ENCODE measurements at places on chromosomes 2 and 18. TPM values are rescaled to one million over a fixed set of nuclear protein-coding genes. Genes with fewer than 3 reads are reported as not detected.

DNA sequence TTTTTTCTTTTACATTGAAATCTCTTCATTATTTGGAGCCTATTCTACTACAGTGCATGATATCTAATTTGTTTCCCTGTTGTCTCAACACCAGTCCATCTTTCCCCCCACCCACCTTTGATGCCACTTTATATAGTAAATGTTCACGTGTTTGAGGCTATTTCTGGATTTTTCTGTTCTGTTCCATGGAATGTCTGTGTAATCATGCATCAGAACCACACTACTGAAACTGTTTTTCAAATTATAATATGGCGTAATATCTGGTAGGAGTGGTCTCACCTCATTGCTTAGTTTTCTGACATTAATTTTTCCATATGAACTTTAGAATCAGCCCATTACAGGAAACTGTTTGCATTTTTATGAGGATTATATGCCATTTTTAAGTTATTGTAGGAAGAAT lies 19.1 kb upstream of the NARS1 start:
- no peak for DNase-seq

DNA sequence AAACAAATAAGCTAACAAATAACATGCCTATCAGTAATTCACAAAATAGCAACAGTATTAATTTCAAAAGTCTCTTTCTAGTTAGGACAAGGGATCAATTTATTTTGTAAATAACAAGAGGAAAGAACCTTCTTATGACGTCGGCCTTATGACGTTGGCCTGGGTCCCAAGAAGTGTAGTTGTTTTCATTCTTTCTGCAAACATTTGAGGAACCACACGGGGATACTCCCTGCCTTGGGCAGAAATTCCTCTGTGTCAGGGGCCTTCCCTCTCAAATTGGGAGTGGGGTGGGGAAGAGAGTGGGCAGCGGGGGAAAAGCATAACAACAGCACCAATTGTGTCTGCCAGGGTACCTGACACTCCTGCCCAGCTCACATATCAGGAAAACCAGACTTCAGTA lies 1.3 kb downstream of the CCDC68 start:
- peak; percentile 13 for DNase-seq

BCL11A gene
- polyA plus RNA-seq, result not detected

HOXD8 gene
- 0.05 TPM for polyA plus RNA-seq

ANKRD62 gene
- polyA plus RNA-seq, result not detected

EDAR gene
- not detected for polyA plus RNA-seq

TMBIM1 gene
- polyA plus RNA-seq, result 170 TPM

PREB gene
- 48.5 TPM for polyA plus RNA-seq
